ENCODE measurements at places on chromosomes 2 and 18. TPM values are rescaled to one million over a fixed set of nuclear protein-coding genes. Genes with fewer than 3 reads are reported as not detected.

Gene ACADL
- total RNA-seq: not detected

- no peak for DNase-seq
These were observed 558 bp downstream of the FBXO41 start for GRCh38 chr2:73283545-73284295.

Gene KCNG2
- total RNA-seq: not detected

GRCh38 chr18:9631814-9632496 is 17.6 kb upstream of the PPP4R1 start:
- no peak for DNase-seq

DNA sequence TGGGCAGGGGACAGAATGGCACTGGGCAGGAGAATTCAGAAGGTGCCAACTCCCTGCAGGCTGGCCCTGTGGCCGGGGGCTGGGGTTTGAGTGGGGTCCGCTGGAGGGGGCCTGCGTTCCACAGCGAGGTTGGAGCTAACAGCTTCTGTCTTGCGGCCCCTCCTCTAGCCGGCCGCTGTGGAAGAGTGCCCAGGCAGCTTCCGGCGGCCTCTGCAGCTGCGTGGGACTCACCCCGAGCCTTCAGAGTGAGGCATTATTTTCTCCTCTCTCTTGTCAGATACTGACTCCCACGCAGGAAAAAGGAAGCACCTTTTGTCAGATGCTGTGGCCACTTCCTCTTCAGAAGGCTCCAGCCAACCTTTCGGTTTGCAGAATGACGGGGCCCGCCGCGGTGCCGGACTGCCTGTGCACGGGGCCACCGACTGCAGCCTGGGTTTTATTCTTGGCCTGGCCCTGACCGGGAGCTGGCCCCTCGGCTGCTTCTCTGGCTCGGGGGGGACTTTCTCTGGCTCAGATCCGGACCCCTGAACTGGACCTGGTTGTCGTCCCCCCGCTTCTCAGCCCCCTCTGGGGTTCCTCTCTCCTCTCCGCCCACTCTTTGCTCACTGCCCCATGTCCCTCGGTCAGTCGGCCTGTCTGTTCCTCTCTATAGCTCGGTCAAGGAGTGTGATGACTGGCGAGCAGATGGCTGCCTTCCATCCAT is 40.1 kb downstream of the ARHGAP25 start:
- DNase-seq: peak; percentile 54

Data from GM12878 (cell line).